ENCODE measurements at places on chromosomes 16 and 17.

DNA sequence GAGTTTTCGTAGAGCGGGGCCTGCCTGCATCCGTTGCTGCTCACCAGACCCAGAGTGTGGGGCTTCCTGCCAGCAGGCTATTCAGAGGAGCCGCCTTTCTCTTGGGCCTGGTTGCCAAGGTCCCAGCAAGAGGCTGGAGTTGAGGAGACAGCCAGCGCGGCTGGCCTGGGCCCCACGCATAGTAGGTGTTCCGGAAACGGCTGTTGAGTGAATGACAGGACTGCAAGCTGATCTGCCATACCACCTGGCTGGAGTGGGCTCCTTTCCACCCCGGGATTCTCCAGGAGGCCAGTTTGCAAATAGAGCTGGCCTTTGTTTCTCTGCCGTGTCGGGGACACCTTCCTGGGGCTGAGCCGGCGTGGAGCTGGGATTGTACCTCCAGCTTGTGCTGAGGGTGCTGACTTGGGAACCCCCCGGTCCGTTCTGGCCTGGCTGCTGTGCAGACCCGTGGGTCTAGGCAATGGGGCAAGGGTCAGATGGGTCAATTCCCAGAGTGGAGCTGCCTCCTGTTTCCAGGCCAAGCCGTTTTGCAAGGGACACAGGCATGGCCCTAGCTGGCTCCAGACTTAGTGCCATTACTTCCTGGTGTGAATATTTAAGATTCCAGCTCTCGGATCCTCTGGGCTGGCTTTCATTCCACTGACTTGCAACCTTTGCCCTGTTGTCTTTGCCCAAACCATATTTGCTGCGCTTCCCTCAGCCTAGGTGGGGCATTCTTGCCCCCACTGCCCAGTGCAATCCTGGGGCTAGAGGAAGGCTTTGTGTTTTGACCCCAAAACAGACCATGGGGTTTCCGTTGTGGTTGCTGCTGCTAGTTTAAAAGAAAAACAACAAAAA lies 68.8 kb downstream of the CMIP start:
- DNase-seq, result peak; percentile 79

GRCh38 chr17:19513897-19514488 lies 19.7 kb upstream of the SLC47A1 start:
- peak; percentile 85 for DNase-seq

DNA sequence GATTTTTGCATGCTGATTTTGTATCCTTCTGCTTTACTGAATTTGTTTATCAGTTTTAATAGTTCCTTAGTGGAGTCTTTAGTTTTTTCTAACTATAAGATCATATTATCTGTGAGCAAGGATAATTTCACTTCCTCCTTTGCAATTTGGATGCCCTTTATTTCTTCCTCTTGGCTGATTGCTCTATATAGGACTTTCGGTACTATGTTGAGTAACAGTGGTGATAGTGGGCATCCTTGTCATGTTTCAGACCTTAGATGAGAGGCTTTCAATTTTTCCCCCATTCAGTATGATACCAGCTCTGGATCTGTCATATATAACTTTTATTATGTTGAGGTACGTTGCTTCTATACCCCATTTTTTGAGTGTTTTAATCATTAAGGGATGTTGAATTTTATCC lies 224.5 kb upstream of the CNTNAP4 start:
- DNase-seq, result no peak

DNA sequence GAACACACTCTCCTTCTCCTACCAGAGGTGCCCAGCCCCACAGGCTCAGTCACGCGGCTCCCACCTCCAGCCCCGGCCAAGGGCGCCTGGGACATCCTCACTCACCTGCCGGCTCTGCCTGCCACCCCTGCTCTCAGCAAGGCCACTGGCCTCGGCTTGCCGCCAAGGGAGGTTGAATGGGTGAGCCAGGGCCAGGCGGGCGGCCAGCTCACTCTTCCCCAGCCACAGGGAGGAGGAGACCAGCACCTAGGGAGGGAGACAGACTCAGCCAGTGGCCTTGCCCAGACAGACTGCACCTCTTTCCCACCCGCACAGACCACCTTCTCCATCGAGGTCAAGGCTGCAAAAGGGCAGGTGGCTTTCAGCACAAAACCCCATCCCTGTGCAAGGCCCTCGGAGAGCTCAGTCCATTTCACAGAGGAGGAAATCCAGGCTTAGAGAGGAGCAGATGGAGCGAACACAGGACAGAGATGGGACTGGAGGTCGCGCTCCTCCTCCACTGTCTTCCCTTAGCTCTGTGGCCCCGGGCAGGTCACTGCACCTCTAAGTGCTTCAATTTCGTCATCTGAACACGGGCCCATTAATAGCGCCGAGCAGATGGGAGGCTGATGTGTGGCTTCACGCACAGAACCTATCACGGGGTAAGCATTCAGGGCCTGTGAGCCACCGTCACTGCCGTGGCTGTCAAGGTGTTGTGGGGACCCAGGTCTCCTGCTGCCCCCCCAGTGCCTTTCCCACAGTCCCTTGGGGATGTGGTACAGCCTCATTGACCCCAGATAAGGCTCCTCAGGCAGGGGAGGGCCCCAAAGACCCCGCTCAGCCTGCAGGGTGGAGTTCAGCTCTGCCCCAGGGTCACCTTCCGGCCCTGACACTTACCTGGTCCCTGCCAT lies 56.1 kb downstream of the RMI2 start:
- peak; percentile 76 for DNase-seq

- no peak for DNase-seq
These were observed 5.8 kb upstream of the WFDC1 start for GRCh38 chr16:84288902-84289301.

- DNase-seq, result no peak
These were observed 99.7 kb upstream of the RBL2 start for GRCh38 chr16:53334581-53334980.

- DNase-seq, result no peak
These were observed 2.5 kb upstream of the ARL6IP1 start for GRCh38 chr16:18803569-18804462.

GRCh38 chr16:71761097-71761496 lies 36.6 kb upstream of the PHLPP2 start:
- no peak for DNase-seq

GRCh38 chr17:45018848-45019711 lies 32.4 kb downstream of the DCAKD start:
- peak; percentile 35 for DNase-seq

GRCh38 chr17:76529224-76530094 lies 8.1 kb downstream of the CYGB start:
- DNase-seq, result peak; percentile 86

DNA sequence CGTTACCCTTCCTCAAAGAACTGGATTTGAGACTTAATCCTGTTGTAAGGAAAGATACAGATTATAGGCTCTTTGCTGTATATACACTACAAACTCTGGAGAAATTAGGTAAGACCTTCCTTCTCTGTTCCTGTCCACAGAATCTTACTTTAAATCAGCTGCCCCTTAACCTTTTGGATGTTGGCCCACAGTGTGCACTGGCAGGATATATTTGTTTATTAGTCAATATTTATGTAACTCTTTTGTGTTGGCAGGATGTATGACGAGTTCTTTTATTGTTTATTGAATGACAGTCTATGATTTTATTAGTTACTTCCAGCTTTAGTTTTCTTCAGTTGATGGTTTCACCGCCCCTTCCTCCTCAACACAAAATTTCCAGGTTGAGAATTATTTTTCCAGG lies 19.7 kb downstream of the LRRC36 start:
- DNase-seq, result no peak

GRCh38 chr16:5438591-5438990 lies 341.0 kb upstream of the EEF2KMT start:
- DNase-seq, result no peak

DNA sequence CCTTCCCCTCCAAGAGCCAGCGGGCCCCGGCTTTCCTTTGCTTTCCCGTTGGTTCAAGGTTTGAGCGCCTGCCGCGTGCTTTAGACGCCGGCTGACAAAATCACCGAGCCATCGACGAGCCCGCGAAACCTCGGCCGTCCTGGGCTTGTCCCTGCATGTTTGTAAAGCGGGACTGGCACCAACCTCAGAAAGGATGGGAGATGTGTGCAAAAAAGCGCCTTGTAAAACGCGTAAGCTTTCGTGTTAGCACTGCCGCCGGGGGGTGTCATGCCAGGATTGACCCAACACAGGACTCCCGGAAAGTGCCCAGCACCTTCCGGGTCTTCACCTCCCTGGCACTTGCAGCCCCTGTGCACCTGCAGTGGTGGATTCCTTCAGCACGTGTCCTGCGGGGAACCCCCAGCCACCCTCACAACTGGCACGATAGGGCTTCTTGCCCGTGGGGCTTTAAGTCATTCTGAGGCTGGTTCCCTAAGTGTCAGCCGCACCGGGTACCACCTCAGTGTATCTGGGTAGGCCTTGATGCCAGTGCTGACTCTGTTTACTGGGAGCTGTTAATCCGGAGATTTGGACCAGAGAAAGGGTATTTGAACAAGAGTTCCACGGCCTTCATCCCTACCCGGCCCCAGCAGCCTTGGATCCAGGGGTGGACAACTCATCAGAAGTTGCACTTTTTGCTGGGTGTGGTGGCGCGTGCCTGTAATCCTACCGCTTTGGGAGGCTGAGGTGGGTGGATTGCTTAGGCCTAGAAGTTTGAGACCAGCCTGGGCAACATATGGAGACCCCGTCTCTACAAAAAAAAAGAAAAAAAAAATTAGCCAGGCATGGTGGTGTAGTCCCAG lies 817 bp downstream of the NDUFAF8 start:
- peak; percentile 31 for DNase-seq

DNA sequence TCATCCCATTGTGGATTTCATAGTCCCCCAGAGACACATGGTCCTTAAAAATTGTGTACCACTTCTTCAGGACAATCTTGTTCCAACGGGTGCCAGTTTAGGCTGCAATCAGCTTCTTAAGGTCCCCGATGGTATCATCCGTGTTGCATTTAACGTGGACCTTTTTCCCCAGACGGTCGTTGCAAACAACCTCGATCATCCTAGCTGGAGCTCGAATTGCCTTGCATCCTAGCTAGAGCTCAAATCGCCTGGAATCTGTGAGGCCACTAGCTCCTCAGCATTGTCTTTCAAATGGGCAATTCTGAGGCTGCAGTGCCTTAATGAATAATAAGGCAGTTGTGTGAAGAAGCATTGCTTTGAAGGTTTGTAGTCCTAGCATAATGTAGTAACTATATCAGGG lies 37.7 kb upstream of the RHBDL3 start:
- DNase-seq, result no peak

DNA sequence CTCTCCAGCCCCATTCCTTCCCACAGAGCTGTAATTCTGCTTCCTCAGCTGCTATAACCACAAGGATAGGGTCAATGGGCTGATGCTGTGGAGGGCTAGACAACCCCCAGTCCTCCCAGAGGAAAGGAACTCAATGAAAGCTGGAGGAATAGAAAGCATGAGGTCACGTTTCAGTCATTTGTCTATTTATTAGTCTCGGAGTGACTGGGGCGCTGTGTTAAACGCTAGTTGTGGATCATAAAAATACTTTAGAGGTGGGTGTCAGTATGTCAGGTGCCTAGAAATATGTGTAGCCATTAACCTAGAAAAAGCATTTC lies 787 bp upstream of the CCL3L1 start:
- no peak for DNase-seq

- no peak for DNase-seq
These were observed 304.3 kb downstream of the HS3ST4 start for GRCh38 chr16:25996052-25996451.

GRCh38 chr16:17470908-17471718 lies at the start of gene XYLT1:
Gene XYLT1 (minus strand): TSS chr16:17470960. CDS start chr16:17470796, 164 bp downstream.
- peak; percentile 75 for DNase-seq

GRCh38 chr16:21613361-21613760 lies 14.0 kb downstream of the METTL9 start:
- DNase-seq, result no peak

DNA sequence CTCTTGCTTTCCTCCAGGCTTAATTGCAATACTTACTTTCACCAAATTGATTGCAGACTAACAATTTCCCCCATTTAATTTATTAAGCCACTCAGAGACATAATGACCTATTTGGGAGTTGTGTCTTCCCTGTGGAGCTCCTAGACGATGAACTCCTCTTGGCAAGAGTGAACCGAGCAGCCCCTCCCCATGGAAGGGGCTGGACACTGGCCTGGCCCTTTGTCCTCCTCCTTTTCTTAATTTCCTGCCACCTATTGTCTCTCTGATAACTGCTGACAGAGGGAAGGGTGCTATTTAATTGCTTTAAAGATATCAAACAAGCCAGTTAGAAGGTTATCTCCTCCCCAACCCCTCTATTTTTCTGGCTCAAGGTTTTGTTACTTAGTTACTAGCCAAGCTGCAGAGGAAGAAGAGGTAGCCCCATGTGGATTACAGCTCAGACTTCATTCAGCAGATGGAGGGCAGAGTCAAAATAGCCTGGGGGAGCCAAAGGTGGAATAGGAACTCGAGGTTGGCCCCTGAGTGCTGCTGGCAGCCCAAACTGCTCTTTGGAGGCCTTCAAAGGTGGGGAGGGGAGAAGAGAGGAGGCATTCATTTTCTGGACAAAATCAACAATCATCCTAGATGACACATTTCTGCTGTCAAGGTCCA lies 3.7 kb upstream of the SSTR2 start:
- no peak for DNase-seq

DNA sequence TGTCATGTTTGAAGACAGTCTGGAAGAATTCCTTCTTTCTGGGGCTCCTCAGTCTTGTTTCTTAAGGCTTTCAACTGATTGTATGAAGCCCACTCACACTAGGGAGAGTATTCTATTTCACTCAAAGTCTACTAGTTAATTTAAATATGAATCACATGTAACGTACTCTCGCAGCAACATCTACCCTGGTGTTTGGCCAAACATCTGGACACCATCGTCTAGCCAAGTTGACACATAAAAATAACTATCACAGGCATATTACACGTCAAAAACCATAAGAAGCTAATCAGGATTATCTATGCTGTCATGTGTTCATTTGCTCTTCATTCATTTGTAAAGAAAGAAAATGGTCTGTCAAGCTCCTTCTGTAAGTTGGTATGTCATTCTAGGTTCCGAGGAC lies 787.4 kb downstream of the KCNJ2 start:
- no peak for DNase-seq

DNA sequence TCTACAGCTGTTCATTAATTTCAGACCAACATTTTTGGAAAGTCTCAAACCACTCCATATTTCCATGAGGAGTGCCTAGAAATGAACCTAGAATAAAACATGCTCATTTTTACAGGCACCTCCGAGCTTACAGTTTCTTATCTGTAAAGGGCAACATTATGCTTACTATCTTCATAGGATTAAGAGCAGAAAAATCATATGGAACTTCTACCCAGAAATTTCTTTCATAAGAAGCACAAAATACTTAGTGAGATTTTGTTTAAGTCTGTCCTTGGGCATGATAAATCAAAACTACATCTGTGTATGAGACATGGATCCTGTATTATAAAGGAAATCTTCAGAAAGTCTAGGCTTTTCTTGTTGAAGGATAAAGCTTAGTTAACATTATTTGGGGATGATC lies 187.4 kb downstream of the CA10 start:
- DNase-seq, result no peak

DNA sequence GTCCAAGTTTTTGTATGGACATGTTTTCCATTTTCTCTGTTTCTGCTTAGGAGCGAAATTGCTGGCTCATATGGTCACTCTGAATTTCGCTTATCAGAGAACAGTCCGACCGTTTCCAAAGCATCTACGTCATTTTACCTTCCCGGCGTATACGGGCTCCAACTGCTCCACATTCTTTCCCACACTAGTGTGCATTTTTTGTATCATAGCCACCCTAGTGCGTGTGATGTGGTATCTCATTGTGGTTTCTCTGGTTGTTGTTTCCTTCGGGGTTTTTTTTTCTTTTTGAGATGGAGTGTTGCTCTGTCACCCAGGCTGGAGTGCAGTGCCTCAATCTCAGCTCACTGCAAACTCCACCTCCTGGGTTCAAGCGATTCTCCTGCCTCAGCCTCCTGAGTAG lies 31.0 kb upstream of the BHLHA9 start:
- DNase-seq, result no peak

- DNase-seq, result no peak
These were observed 26.5 kb upstream of the SPNS3 start for GRCh38 chr17:4407216-4407615.
